NCI-H1436 treated with DMSO at 0.1 percent for 48 hours (cell line): ENCODE measurements at places on chromosomes 7 and 10.

DNA sequence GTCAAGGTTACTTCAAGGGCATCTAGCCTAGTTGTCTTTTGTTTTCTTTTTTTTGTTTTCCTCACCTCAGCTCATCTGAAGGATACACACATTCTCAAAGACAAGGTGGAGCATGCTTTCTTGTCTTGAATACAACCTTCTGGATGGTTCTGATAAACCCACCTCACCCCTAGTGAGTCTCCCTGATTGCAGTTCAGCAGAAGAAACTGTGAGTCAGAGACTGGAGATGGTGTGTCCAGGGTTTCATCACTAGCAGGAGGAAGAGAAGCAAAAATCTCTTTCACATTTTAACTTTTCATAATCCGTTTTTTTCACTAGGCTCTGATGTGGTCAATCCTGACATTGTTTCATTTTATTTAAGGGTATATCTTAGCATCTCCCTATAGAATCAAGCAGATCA lies 143.0 kb upstream of the NRBF2 start:
- no peak for DNase-seq

GRCh38 chr10:72258617-72259016 lies 15.1 kb upstream of the DDIT4 start:
- no peak for DNase-seq

GRCh38 chr7:70474639-70475234 lies 657.2 kb upstream of the GALNT17 start:
- no peak for DNase-seq

DNA sequence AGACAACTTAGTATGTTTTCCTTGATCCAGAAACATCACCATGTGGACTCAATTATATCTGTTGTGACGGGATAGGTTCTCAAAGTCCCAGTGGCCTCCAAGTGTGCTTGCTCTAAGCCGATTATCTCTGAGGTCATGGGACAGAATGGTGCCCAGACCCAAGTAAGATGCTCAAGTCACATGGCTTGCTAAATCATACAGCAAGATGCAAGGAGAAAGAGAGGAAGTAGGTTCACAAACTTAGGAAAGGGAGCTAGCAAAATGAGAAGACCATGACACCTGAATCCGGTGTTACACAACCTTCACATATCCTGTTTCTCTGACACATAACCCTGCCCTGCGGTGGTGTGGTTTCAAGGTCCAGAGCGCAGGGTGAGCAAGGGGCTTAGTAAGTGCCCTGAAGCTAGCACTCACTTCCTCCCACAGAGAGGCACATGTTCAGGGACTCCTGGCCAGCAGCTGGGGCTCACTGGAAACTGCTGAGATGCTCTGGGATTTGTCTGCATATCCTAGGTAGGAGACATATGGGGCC lies 590.9 kb upstream of the ANKRD30A start:
- DNase-seq: no peak

DNA sequence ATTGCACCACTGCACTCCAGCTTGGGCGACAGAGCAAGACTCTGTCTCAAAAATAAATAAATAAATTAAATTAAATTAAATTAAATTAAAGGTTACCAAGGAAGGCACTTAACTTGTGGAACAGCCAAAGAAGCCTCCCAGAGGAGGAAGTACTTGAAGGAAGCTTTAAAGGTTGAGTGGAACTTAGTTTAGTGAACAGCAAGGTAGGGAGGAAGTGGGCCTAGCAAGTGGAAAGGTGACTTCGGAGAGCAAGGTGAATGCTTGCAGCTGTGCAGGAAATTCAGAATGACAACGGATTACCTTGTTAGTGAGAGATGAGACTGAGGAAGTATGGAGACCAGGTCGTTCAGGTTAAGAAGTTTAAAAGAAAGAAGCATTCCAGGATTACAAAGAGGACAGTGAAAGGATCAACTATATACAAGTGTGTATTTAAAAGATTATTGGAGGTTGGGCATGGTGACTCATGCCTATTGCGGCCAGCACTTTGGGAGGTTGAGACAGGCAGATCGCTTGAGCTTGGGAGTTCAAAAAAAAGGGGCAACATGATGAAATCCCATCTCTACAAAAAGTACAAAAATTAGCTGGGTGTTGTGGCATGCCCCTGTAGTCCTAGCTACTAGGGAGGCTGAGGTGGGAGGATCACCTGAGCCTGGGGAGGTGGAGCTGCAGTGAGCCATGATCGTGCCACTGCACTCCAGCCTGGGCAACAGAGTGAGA lies 12.8 kb upstream of the RPEL1 start:
- no peak for DNase-seq

- DNase-seq: no peak
Measured at GRCh38 chr10:100620087-100620835, 84.5 kb downstream of the HIF1AN start.

GRCh38 chr7:86837235-86837634 lies 193.5 kb downstream of the GRM3 start:
- DNase-seq: no peak

DNA sequence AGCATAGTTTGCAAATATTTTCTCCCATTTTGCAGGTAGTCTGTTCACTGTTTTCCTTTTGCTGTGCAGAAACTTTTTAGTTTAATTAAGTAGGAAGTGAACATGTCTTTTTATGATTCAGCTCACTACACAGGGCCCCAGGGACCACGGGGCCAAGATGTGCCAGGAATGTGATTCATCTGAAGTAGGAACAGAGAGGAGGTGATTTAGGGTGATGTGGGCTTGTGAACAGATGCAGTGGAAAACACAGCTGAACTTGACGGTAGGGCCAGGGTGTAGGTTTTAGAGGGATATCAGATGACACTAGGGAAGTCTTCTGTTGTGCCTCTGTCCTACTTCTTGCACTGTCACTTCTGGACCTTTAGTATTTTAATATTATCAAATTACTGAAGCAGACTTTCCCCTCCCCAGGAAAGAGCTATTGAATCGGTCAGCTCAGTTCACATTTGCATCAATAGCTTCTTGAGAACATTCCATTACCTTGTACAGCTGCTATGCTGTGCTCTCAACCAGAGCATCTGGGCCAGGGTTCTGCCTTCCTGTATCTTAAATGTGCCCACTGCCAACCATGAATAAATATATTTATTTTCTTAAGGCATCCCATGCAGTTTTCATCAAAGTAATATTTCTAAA lies 96.9 kb downstream of the OSBPL3 start:
- no peak for DNase-seq

DNA sequence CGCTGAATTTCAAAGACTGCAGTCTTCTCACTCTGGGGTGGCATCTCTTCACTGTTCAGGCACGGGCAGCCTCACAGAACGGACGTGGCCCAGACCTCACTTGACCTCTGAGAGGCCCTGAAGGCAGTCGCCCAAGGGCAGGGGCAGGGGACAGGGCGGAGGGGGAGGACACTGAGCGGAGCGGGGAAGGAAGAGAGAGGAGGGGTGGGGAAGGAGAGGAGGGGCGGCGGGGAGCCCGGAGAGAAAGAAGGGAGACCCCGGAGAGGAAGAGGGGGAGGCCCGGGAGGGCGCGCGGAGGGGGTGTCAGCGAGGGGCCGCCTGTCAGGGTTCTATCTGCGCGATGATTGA lies 58.7 kb upstream of the COMTD1 start:
- no peak for DNase-seq
